Effector memory CD8-positive, alpha-beta T cell (primary cell): ENCODE measurements at places on chromosomes 7 and 10.

- DNase-seq: no peak
These were observed 6.3 kb downstream of the CAMK2G start for GRCh38 chr10:73867871-73868631.

GRCh38 chr10:13831711-13832141, 245.0 kb downstream of the PRPF18 start:
- DNase-seq: no peak

DNA sequence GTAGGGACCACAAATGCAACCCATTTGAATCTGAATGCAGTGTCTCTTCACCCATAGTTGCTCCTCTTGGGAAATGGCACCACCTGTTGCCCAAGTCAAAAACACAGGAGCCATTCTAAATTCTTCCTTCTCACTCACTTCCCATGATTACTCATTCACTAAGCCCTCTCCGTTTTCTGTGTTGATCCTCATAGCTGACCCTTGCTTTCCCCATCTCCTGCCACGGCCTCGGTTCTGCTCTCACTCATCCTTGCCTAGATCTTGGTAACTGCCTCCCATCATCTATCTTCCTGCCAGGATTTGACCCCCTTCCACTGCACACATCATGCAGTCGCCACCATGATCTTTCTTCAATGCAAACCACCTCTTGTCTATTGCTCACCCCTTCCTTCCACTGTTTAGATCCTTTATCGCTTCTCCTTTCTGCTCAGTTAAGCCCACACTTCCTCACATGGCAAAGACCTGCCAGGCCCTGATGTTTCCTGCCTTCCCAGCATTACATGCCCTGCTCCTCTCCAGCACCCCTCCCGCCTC, 19.0 kb upstream of the CPN1 start:
- DNase-seq: no peak

GRCh38 chr10:78808286-78808685, 260.5 kb upstream of the ZMIZ1 start:
- no peak for DNase-seq

DNA sequence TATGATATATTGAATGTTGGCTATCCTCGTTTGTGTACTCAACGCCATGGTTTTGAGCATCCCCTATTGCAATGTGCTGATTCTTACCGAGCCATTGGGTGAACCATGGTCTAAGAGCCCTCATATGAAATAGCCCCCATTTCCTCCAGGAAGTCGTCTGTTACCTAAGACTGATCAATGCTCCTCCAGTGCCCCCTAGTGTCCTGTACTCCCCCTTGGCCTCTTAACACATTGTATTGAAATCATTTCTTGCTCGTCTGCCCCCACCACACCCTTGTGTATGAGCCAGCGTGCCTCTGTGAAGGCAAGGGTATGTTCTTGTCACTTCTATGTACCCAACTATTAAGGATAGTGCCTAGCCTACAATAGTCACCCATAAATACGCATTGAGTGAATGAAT, 11.2 kb upstream of the SLC35B4 start:
- peak; percentile 32 for DNase-seq

DNA sequence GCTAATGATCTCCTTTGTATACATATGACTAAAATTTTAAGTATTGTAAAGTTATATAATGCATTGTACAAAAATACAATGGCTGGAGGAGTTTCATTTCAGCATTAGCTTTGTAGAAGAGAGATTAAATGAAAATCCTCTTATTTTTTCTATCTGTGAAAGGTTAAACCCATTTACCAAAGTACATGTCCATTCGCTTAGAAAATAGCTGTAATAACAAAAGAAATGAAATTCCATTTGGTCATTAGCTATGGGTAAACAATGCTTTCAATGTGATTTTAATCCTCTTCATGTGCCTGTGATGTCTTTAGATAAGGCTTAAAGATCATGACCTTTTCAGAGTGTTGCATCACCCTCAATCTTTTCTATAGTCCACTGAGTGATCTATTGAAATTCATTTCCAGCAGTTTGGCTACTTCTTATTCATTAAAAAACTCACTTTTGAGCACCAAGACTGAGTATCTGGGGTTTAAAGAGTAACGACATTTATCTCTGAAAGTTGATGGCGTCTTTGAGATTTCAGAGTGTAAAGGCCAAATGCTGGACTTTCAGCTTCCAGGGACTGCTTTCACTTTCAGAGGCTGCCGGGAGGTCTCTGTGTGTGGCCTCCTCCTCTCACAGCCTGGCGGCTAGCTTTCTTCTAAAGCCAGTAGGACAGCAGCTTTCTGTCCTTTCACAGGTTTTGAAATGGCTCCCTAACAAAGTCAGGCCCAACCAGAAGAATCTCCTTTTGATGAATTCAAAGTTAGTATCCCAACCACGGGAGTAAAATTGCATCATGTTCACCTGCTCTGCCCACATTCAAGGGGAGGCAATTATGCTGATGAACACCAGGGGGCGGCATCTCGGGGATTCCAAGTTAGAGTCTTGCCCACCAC, 701.4 kb upstream of the COBL start:
- no peak for DNase-seq

DNA sequence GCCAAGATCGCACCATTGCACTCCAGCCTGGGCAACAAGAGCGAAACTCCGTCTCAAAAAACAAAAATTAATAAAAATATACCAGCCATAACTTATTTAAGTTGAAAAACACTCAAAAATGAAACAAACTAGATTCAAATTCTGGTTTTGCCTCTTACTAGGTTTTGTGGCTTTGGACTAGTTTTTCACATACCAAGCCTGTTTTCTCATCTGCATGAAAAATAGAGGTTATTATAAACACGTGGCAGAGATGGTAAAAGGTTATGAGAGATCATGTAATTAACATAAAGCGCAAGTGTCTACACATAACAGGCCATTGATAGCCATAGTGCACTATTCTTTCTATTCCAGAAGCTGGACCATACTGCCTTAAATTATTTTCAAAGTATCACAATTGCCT, 35.5 kb upstream of the CABCOCO1 start:
- DNase-seq: no peak

DNA sequence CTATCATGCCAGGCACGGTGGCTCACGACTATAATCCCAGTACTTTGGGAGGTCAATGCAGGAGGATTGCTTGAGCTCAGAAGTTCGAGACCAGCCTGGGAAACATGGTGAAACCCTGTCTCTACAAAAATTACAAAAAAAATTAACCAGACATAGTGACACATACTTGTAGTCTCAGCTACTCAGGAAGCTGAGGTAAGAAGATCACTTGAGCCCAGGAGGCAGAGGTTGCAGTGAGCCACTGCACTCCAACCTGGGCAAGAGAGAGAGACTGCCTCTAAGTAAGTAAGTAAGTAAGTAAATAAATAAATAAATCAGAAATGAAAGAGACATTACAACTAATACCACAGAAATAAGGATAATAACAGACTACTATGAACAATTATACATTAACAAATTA, 36.2 kb downstream of the PDLIM1 start:
- no peak for DNase-seq

DNA sequence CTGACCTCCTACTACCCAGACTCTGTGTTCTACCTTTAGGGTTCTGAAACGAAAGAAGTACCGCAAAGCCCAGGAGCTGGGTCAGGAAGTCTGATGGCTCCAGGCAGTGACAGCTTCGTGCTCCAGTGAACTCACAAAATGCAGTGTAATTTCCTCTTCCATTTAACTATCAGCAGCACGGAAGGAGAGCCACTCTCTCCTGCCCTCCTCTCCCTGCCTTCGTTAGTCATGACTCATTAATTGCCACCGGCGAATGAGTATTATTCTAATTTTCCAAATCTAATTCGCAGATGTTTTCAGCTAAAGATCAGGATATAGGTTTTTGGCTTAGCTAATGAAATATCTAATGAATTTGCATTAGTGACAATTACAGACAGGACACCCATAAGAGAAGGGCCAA, 1262.0 kb downstream of the TYW1 start:
- no peak for DNase-seq

DNA sequence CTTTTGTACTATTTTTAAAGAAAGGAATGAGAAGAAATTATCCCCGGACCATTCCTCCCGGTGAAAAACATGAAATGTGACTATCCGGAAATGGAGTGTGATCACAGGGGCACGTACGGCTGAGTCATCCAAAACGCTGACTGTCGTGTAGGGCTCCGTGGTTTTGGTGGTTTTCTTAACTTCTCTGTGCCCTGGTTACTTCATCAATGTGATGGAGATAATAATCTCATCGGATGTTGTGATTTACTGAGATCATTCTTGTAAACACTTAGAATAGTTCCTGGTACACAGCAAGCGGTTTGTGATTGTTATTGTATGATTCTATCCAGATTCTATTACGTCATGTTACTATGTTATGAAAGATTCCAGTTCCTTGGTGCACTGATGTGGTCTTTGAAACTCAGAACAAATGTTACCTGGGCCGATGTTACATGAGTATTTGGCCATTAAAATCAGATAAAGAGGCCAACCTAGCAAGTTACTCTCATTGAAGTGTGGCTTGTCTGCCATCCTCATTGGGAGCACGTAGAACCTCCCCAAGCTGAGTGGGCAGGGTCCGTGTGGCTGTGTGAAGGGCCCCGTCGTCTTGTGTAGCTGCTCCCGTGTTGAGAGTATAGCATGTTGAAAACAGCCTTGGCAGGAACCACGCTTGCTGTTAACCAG, 99.5 kb downstream of the CAMK1D start:
- DNase-seq: peak; percentile 70
